ENCODE measurements at places on chromosomes 1 and 21.

DNA sequence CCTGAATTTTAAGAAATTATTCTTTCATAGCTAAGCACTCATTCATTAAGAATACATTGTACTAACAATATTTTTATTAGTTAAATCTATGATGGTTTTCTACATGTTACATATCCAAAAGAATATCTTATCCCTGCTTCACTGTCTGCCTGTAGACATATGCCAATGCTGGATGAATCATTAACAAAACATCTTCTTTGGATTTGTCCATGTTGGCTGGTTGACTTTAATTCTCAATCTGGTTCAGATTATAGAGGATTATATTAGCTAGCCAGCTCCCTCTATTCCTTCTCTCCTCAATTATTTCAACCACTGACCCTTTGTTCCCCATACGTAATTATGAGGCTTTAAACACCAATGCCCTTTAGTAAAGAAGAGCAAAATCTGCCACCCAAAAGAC lies 138.9 kb upstream of the DMRTA2 start:
- no peak for DNase-seq

DNA sequence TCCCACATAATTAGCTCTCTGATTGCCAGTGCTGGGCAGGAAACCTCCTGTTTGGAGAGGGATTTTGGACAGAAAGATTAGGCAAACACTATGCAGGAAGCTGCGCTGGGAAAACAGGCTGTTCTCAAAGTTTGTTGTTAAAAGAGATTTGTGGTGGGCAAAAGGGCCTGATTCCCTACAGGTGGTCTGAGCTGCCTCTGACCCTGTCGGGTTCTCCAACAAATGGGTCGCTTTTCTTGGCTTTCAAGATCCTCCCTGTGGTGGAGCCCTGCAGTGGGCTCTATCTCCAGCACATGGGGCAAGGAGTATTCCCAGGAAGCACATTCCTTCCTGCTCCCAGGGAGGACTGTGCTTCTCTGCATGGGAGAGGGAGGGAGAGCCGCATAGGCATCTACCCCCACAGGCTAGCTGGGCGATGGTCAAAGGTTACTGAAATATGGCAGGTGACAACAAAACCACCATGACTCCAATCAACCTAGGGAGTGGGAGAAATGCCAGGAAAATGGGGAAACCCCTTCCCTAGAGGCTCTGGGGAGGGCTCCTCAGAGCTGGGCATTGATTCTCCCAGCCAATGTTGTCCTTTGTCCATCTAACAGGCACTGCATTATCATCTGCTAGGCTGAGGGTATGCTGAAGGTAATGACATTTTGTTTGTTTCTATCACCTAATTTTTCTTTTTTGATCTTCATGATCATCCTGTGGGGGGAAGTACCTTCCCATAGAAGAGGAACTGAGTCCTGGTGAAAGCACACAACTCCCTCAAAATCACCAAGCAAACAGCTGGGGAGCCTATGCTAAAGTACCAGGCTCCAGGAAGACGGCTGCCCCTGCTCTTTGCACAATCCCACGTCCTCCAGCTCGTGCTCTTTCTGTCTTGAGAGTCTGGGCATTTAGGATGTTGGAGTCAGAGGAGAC lies 85.3 kb downstream of the PLXNA2 start:
- DNase-seq: no peak

GRCh38 chr1:245290836-245291235 lies 136.1 kb downstream of the KIF26B start:
- DNase-seq: no peak

- DNase-seq: no peak
These were observed 134.6 kb downstream of the TENT5C start for GRCh38 chr1:117740496-117740895.

DNA sequence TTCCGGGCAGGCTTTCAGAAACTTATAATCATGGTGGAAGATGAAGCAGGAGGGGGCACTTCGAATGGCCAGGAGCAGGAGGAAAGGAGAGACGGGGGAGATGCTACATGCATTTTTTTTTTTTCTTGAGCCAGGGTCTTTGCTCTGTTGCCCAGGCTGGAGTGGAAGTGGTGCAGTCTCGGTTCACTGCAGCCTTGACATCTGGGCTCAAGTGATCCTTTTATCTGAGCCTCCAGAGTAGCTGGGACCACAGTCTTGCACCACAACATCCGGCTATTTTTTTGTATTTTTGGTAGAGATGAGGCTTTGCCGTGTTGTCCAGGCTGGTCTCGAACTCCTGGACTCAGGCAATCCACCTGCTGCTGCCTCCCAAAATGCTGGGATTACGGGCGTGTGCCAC lies 61.6 kb downstream of the SELENOF start:
- DNase-seq: no peak

GRCh38 chr1:224124220-224124619 lies 10.3 kb downstream of the FBXO28 start:
- no peak for DNase-seq

- no peak for DNase-seq
These were observed 19.5 kb upstream of the SELENON start for GRCh38 chr1:25780318-25781129.

- DNase-seq: no peak
These were observed 33.8 kb upstream of the NFASC start for GRCh38 chr1:204836856-204837255.

- no peak for DNase-seq
These were observed 121.5 kb downstream of the XCL2 start for GRCh38 chr1:168422203-168422847.

- no peak for DNase-seq
These were observed 384.3 kb upstream of the ZRANB2 start for GRCh38 chr1:71465093-71465492.

GRCh38 chr1:3651930-3652547 lies at the start of gene TP73:
TSS of gene TP73 (plus strand) at chr1:3652516. CDS start at chr1:3682366, 29,850 bp downstream.
- no peak for DNase-seq

DNA sequence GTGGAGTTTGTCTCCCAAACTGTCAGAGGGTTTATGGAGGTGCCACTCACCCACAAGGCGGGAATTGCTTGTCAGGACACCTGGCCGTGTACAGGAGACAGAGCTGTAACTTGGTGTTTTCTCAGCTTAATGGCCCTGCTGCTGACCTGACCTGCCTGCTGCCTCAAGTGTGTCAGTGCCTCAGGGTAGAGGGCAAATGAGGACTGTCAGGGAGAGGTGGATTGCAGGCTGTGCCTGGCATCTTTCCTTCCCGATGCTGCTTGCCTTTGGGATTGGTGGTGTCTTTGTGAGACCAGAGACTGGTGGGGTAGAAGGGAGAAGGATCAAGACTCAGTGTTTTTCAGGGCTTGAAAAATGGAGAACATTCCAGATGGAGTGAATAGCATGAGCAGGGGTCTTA lies 31.4 kb downstream of the TMEM53 start:
- no peak for DNase-seq

- DNase-seq: no peak
These were observed 42.2 kb downstream of the CLDN14 start for GRCh38 chr21:36437745-36438128.

Measured in NCI-H2107 (cell line).